ENCODE measurements at places on chromosomes 5 and 9.

- no peak for DNase-seq
These were observed 196.9 kb downstream of the DMRTA1 start for GRCh38 chr9:22643541-22643940.

GRCh38 chr5:124812771-124813358, 66.4 kb upstream of the ZNF608 start:
- no peak for DNase-seq

DNA sequence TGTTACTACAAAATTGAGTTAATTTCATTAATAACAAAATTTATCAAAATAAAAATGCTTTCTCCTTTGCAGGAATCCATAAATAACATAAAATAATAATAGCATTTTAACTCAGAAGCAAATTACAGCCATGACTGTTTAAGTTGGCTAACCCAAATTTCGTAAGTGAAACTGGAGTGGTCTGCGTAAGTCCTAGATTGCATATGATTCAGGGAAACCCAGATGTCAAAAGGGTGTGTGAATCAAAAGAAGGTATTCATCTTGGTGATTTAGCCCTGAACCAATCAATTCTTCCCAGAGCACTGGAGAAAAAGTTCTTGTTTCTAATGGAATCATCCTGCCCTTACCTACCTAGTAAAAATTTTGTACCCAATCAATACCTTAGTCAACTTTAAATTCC, 547.6 kb downstream of the RAB3C start:
- DNase-seq: no peak

GRCh38 chr5:139004374-139005307, 129.5 kb upstream of the LRRTM2 start:
- DNase-seq: no peak

DNA sequence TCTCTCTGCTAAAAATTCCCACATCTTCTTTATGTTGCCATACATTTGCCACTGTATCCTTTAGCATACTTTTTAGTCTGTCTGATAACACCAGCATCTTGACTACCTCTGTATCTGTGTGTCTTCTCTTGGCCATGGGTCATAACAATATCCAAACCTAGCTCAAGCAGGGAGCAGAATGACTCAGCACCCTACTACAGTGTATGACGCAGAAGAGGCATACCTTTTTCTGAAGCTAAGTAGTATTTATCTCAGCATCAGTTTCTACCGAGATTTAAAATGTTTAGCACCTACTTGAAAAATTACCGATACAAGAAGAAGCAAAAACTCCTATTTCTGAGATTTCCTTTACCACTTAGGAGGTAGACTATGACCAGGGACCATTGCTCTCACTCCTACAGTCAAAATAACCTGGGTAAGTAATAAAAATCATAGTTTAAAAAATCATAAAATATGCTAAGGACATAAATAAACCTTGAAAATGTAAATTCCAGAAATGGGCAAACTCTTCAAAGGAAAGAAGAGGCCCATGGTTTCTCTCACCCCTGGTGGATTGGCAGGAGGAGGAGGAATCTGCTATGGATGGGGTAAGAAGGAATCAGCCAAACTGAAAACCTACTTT, 286.5 kb downstream of the MAST4 start:
- DNase-seq: no peak

DNA sequence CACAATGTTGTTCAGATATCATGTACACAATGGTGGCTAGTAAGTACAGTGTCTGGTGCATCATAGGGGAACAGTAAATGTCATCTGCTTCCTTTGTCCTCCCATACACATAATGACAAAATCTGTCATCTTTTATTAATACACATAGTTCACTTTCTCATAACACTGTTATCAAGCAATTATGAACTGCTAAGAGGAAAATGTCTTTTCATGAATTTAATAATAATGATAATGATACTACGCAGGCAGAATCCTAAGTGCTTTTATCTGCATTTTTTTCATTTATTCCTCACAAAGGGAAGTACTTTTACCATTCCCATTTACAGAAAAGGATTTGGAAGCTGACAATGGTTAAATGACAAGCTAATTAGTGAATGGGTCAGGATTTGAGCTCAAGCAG, 35.7 kb downstream of the DPYSL3 start:
- DNase-seq: no peak

All from activated CD4-positive, alpha-beta T cell treated with anti-CD3 and anti-CD28 coated beads, Interleukin-2, amount 10 ng/mL, durations not matched to agents 24 days and 14 days (primary cell).